Muscle of leg (tissue), 16 donors: ENCODE measurements at places on chromosomes 16 and 17. TPM values are rescaled to one million over a fixed set of nuclear protein-coding genes. Genes with fewer than 3 reads are reported as not detected.
A peak's percentile ranks its signal among the peaks of the same experiment; 100 is the strongest.

The EFCAB13 gene
- total RNA-seq: 6.9 TPM

GRCh38 chr16:11273721-11274324 lies 394 bp upstream of the PRM3 start:
- H3K27me3 ChIP-seq: peaks cover 2% of the 10 kb centered on the region
- no peak overlapping the region for H3K27ac ChIP-seq
- no peak for DNase-seq
- no peak overlapping the region for H3K4me3 ChIP-seq
- H3K4me1 ChIP-seq: no peaks in the 10 kb centered on the region

- H3K36me3 ChIP-seq: no peaks in the 10 kb centered on the region
- no peak for DNase-seq
- no peak overlapping the region for H3K4me3 ChIP-seq
Observed at GRCh38 chr16:80596507-80597207, 55.9 kb downstream of the DYNLRB2 start.

DNA sequence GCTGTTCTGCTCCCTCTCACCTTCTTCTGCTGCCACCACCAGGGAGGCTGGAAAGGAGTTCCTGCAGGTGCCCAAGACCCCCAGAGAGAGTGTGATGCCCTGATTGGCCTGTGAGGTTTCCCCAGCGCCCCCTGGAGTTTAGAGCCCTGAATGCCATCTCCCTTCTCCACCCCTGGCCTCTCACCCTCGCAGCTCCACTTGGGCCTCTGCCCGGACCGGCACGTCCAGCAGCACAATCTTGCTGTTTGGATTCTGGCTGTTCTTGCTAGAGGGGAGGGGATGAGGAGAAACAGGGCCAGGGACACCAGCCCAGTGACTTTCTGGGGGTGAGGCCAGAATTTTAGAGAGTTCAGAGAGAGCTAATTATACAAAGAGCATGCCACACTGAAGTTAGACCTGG lies 12.5 kb upstream of the FAM171A2 start:
- DNase-seq: peak; percentile 62
- H3K4me1 ChIP-seq: peaks cover 15% of the 10 kb centered on the region

- peaks cover 29% of the 10 kb centered on the region for H3K4me1 ChIP-seq
- no peaks in the 10 kb centered on the region for H3K27me3 ChIP-seq
- no peaks in the 10 kb centered on the region for H3K36me3 ChIP-seq
- H3K27ac ChIP-seq: no peak overlapping the region
- no peak for DNase-seq
Observed at GRCh38 chr17:876272-876671, 94.1 kb downstream of the MRM3 start.
